ENCODE measurements at places on chromosomes 1 and 21.

DNA sequence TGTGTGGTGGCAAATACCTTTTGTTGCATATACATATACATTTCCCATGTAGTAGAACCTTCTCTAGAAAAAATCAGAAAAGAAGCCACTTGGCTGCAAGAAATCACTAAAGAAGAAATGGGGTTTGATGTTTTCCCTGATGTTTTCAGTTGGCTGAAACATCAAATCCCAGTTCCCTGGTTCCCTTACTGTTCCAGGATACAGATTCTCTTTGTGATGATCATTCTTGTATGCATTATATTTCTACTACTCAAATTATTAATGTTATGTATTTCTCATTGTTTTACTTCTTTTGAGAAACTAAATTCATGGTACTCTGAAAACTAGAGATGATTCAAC, 7.6 kb downstream of the RNU1-2 start:
- DNase-seq = no peak

GRCh38 chr21:46077674-46078101, 20.2 kb upstream of the COL6A2 start:
- no peak for DNase-seq

DNA sequence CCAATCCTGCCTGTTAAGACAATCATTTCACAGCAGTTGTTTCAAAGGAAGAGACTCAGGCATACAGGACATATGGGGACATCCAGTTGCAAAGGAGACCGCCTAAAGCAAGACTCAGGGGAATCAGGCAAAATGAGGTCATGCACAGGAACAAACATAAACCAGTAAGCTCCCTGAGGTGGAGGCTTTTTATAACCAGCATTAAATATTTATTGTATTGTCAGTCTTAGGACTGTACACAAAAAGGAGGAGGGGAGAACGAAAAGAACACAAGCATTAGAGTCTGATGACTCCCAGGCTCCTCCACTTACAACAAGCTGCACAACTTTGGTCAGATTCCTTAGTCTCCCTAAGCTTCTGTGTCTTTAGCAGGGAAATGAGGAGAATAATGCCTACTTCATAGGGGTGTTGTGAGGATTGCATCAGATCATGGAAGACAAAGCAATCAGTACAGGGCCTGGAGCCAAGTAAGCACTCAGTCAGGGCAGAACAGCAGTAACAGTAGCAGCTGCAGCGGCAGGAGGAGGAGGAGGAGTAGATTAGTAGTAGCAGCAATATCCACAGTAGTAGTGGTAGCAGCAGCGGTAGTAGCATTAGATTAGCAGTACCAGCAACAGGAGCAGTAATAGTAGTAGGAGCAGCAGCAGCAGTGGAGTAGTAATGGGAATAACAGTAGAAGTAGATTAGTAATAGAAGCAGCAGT, 54.2 kb upstream of the SPATA6 start:
- peak; percentile 60 for DNase-seq

DNA sequence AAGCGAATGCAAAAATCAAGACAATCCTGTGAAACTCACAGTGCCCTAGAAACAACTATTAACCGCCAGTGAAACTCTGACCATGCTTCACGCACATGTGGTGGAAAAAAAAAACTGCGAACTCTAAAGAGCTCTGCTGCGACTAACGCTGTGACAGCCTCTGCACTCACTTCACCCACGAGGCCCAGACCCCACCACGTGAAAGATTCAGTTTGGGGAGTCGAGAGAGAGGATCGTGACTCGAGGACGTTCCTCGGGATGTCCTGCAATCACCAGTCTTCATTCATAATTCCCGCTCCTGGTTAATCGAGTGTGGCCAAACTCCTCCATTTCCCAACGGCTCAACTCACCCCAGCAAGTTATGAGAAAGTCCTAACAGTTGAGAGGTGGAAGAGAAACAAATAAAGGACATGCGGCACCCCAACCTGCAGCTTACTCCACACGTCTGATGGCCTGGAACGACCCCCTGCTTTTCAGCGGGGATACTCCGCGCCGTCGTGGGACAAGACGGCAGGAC, 1.1 kb downstream of the SERBP1 start:
- DNase-seq = no peak

GRCh38 chr1:147341246-147341645, 98.8 kb downstream of the CHD1L start:
- DNase-seq = no peak

GRCh38 chr1:178055779-178056471, 38.0 kb upstream of the RASAL2 start:
- no peak for DNase-seq

DNA sequence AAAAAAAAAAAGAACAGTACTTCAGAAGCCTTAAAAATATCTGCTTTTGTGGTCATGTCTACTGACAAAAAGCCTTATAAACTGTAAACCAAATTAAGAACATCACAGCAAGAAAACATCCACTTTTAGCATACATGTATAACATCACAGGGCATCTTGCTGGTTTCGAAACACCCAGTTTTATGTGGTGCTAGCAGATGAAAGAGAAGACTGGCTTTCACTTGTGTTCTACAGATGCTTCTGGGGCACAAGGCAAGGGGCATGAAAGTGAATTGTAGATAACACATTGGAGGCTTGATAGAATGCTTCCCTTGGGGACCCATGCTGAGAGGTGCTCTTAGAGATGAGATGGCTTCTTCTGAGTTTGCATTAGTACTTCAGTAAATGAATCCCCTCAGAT, 543.7 kb upstream of the PKN2 start:
- no peak for DNase-seq

DNA sequence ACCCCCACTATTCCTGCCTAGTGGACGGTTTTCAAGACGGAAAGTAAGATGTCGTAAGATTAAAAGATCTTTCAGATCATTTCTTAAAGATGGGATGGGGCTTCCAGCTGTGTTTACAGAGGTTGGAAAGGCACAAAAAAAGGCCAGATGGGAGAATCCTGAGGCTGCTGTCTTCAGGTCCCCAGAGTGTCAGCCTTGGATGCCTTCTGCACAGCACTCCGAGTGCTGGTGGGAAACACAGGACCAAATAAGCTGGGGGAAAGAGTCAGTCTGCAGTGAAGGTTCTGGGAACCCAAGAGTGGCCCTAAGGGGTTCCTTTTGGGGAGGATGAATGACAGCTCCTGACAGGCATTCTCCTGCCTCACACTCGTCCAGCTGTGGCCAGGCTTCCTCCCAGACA, 96.5 kb downstream of the COLGALT2 start:
- no peak for DNase-seq

DNA sequence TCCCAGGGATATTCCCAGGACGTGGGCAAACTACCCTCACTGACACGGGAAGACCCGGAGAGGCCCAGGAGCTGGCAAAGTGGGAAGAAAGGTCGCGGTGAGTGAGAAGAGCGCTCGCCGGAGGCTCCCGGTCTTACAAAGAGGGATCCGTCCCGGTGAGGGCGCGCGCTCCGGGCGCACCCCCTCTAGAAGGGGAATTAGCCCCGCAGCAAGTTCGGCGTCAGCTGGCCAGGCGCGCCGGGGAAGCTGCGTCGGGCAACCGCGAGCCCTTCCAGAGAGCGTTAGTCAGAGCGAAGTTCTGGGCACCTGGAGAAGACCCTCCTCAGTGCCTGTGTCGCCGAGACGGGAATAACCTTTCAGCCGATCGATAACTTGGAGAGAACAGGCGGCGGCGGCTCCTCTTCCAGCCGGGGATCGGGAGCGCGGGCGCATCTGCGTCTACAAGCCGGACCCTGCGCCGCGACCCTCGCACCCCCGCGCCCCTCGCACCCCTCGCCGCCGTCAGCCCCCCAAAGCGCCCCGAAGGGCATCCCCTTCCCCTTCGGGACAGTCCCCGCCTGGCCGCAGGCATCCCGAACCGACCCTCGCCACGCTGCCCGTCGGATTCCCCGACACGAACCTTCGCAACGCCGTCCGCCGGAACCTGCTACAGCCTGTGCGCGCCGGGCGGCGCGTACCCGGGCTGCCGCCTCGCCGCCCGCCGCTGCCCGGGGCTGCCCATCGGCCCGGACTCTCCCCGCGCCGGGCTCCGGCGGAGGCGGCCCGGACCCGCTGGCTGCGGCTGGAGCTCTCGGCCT, 485 bp downstream of the SIPA1L2 start:
- DNase-seq = no peak

GRCh38 chr1:226092965-226093364, 30.4 kb downstream of the H3-3A start:
- DNase-seq = peak; percentile 59

DNA sequence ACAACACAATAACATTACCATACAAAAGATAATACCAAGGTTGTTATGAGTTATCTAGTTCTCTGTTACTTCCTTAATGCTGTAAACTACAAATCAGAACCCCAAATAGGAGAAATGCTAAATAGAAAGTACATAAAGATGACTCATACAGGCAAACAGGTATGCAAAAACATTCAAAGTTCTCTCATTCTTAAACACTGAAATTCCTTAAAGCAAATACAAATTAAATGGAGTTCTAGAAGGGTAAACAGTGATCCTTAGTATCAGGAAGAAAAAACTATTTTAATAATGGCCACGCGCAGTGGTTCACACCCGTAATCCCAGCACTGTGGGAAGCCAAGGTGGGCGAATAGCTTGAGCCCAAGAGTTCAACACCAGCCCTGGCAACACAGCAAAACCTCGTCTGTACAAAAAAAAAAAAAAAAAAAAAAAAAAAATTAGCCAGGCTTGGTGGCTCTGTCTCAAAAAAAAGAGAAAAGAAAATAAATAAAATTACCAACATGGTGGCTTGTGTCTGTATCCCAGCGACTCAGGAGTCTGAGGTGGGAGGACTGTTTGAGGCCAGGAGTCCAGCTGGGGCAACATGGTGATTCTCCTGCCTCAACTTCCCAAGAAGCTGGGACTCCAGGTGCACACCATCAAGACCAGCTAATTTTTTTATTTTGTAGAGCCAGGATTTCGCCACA, 17.5 kb downstream of the FBXO42 start:
- no peak for DNase-seq

GRCh38 chr1:56849750-56850149, 4.8 kb upstream of the C8A start:
- DNase-seq = no peak

GRCh38 chr1:203351037-203351625, at the start of gene FMOD:
Gene FMOD (minus strand): TSS chr1:203351122. CDS start chr1:203348270, 2,852 bp downstream.
- peak; percentile 46 for DNase-seq

DNA sequence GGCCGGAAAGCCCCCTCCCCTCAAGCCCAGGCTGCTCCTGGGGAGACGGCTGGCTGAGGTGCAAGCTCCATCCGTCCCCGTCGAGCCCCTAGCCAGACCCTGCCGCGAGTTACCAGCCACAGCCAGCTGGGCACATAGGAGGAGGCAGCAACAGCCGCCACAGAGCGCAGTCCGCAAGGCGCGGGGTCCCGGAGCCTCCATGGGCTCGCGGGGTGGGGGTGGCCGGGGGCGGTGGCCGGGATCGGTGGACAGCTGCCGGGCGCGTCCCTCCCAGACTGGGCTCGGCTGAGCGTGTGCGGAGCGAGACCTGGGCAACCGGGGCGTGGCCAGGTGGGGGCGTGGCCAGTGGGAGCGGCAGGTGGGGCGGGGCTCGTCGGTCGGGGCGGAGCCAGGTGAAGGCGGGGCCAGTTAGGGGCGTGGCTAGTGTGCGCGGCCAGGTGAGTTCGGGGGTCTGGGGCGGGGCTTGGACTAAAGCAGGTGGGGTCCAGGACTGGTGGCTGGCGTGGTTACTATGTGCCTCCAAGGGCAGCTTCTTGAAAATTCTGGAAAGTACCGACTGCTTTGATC, at the start of gene CD164L2:
TSS of gene CD164L2 (minus strand) at position 295 of the 567 bp plus-strand sequence. CDS start at position 201, 94 bp downstream.
- DNase-seq = no peak

GRCh38 chr1:33898406-33898805, 34.5 kb downstream of the HMGB4 start:
- DNase-seq = no peak

GRCh38 chr1:115810609-115811008, 30.3 kb downstream of the NHLH2 start:
- no peak for DNase-seq

DNA sequence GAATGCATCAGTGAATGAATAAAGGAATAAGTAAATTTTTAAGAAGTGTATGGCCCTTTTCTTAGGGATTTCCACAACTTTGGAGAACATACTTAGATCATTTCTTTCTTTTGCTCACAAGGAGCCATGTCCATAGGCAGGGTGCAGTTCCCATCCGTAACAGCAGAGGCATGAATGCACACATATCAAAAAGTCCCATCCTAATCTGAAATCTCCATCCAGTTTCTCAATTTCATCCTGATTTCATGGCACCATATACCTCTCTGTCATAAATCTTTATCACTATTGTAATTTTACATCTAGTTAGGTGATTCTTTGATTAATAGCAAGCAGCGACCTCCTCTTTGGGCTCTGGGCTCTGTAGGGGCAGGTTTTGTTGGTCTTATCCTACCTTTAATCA, 359.2 kb downstream of the RRAGC start:
- no peak for DNase-seq

DNA sequence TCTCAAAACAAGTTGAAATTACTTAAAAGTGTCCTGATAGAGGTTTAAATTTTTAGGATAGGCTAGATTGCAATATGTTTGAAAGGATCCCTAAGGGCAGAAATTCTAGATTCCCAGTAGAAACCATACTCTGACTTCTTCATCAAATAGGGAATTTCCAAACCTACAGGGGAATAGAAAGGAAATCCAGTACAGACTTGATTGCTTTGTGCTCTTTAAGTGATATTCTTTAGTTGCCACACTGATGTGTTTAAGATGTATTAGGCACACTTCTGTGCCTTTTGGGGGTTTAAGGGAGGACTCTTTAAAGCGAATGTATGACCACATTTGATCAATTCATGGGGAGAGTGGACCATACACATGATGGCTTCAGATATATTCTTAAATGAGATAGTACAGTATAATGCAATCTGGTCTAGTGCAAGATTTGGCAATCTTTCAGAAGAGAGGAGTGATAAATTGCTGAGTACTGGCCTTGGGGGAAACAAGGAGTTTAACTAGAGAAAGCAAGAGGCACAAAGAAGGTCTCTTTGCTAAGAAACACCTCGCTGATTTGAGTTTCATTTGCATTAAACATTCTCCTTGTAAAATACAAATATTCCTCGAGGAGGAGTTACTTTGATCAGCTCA, 268.8 kb upstream of the NR5A2 start:
- no peak for DNase-seq

DNA sequence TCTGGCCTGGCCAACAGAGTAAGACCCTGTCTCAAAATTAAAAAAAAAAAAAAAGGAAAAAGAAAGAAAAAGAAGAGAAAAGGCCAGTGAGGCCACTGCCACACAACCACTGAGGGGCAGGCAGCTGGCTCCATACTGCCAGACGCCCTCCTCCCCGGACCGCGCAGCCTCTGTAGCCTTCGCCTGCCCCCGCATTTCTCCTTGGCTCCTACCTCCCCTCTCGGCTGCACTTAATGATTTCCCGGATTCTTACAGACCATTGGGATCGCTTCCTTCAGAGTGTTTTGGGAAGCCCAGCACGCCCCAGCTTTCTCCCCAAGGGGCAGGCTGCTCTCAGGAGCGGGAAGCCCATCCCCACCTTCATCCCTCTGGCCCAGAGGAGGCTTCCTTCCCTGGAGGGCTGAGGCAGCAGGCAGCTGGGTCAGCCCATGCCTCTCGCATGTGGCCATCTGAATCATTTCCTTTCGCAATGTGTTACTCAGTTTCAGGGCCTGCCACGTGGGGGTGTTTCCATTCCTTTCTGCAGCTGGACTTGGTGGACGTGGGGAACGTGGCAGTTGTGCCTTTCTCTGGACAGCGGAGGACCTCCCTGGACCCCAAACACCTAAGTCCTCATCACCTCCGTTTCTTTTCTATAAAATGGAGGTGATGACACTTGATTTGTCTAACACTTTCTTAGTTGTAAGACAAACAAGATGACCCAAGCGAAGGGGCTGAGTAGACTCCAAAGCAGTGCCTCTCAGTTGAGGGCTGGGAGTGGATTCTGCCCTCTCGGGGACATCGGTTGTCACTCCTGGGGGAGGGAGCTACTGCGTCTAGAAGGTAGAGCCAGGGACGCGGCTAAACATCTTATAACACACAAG, 2.3 kb downstream of the SLC2A5 start:
- peak; percentile 91 for DNase-seq

- no peak for DNase-seq
Observed at GRCh38 chr1:83500987-83501591, 497.8 kb downstream of the TTLL7 start.
